Astrocyte of the hippocampus (primary cell): ENCODE measurements at places on chromosomes 7 and 10.

GRCh38 chr7:15764010-15764409, 77.5 kb upstream of the MEOX2 start:
- DNase-seq: no peak

- no peak for DNase-seq
Observed at GRCh38 chr10:1594372-1595241, 142.7 kb downstream of the ADARB2 start.

- DNase-seq: no peak
Observed at GRCh38 chr10:11393858-11394257, 217.6 kb downstream of the USP6NL start.

DNA sequence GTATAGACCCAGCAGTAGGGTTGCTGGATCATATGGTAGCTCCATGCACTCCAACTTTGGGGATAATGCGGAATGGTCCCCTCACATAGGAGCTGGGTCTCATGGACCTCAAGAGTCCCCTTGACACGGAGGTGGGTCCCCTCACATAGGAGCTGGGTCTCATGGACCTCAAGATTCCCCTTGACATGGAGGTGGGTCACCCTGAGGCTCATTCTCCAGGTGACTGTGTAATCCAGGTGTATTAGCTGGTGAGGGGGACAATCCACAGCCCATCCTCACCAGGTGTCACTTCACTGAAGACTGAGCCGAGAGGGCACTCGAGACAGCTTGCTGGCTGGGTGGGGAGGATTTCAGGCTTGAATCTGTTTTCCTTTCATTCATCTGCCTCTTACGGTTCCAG, 121.9 kb downstream of the PTPN20 start:
- no peak for DNase-seq

- no peak for DNase-seq
Observed at GRCh38 chr7:42194238-42194637, 42.8 kb downstream of the GLI3 start.

DNA sequence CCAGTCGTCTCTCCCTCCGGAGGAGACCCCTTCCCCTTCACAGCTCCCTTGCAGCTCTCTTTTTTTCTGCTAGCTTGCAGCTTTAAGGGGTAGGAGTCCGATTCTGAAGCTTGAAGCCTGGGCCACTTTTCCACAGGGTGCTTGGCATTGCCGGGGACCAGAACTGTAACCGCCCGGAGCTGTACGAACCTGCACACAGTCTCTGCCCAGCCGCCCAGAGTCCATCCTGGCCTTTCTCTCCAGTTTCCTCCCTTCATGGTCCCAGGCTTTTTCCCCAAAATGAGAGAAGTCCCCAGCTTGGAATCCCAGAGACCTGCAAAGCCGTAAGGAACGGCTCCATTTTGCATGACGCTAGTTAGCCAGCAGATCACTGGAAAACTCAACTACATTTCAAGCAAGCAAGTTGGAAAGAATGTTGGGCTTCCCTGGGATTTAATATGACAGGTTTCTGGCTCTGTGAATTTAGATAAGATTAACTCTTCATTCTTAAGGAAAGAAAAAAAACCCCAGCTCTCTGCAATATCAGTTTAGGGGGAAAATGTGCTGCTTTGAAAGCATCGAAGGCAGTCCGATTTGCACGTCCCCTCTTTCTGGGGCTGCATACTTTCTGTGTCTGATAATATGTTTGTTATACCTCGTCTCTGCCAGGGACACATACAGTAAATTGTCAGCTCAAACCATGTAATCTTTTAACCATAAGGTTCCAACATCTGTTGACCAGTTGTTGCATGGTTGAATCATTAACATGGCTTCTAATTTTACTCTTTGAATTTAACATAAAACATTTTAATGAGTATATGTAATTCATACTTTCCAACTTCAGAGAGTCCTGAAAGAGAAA, 190.0 kb upstream of the LYZL2 start:
- no peak for DNase-seq

GRCh38 chr7:144854839-144855424, 19.1 kb upstream of the TPK1 start:
- peak; percentile 46 for DNase-seq

DNA sequence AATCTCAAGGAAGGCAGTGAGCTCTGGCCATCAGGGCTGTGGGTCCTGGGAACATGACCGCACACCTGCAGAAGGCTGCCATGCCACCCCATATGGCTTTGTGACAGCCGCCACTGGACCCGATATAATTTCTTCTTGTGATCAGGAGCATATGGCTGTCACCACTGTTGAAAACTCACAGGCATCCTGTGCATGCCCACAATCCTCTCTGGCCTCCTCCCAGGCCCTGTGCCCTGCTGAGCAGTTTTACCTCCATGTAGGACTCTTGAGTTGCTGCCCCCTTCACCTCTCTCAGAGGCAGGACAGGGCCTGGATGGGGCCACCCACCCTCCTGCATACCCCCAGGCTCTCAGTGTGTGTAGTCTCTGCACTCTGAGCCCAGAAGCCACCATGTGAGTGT, 391.9 kb upstream of the AKR1E2 start:
- no peak for DNase-seq

- DNase-seq: no peak
Observed at GRCh38 chr10:72954230-72954595, 393 bp downstream of the PLA2G12B start.

DNA sequence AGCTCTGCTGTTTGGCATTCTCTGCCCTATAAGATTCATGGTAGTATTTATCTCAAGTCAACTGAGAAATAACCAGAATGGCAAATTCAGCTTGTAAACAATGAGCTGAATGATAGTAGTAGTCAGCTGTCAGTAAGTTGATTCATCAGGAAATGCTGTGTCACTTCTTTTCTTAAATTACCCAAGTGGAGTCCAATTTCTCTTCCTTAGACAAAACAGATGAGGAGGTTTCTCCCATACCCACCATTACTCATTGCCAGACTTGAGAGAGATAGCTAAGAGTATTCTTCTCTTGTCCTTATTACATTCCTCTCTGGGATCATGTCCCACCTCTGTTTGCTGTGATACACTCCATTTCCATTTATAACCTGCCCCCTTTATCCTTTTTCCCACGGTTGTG, 159.8 kb upstream of the STEAP1 start:
- DNase-seq: no peak
